Fibroblast of lung (primary cell): ENCODE measurements at places on chromosomes 6 and 20. TPM values are rescaled to one million over a fixed set of nuclear protein-coding genes. Genes with fewer than 3 reads are reported as not detected.
A peak's percentile ranks its signal among the peaks of the same experiment; 100 is the strongest.

- peak; percentile 46 for DNase-seq
Measured at GRCh38 chr6:5435449-5435848, 174.1 kb downstream of the FARS2 start.

GRCh38 chr6:143734641-143735063 is 56.9 kb downstream of the PHACTR2 start:
- no peak for DNase-seq

GRCh38 chr20:62511915-62512610 is 36.3 kb upstream of the GATA5 start:
- DNase-seq, result no peak

- peak; percentile 62 for DNase-seq
Measured at GRCh38 chr6:41306187-41306854, 19.8 kb upstream of the TREM1 start.

GRCh38 chr6:16543521-16543920 is 217.7 kb downstream of the ATXN1 start:
- DNase-seq, result no peak

GRCh38 chr20:45937765-45938164 is 3.3 kb downstream of the PCIF1 start:
- no peak for DNase-seq

- no peak for DNase-seq
Measured at GRCh38 chr20:35360033-35360432, 51.7 kb downstream of the UQCC1 start.

GRCh38 chr6:150661216-150662007 is 61.7 kb downstream of the PLEKHG1 start:
- no peak for DNase-seq

DNA sequence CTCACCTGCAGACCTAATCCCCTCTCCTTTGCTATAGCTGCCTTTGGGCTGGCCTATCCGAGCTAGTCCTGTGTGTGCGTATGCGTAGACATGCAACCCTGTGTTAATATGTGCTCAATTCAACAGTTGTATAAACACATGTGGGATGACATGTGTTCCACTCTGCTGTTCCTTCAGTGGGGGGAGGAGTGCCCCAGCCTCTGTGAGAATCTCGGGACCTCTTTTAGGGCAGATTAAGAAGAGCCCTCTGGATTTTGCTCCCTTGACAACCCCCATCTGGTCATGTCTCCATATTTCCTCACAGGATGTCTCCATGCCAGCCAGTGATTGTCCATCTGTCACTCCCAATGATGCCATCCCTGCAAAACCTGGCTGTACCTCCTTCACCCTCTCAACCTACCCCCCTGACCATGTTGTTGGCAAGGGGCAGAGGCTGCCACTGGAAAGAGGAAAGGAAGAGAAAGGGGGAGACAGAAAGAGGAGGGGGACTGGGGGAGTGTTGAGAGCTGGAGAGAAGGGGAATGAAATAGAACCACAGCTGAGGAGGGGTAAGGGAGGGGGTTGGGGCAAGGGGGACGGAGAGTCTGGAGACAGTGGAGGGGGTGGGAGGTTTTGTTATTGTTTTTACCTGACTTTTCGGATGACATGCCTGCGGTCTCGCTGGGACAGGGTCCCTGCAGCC is 417 bp downstream of the PRRT1 start:
- no peak for DNase-seq

DNA sequence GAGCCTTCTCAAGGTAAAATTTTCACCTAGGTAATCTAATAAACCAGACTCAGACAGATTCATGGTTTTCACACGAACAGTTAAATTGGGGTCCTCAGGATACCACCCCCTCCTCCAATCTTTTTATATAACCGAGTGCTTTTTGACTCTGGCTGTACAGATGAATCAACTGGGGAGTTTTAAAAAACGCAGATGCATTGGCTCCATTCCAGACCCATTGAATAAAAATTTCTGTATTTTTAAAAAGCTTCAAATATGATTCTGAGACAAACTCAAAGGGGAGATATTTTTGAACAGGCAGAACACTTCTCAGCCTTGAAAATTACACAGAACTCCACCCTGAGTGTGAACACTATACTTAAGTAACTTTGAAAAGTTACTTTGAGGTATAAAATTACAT is 7.2 kb downstream of the UTRN start:
- no peak for DNase-seq

DNA sequence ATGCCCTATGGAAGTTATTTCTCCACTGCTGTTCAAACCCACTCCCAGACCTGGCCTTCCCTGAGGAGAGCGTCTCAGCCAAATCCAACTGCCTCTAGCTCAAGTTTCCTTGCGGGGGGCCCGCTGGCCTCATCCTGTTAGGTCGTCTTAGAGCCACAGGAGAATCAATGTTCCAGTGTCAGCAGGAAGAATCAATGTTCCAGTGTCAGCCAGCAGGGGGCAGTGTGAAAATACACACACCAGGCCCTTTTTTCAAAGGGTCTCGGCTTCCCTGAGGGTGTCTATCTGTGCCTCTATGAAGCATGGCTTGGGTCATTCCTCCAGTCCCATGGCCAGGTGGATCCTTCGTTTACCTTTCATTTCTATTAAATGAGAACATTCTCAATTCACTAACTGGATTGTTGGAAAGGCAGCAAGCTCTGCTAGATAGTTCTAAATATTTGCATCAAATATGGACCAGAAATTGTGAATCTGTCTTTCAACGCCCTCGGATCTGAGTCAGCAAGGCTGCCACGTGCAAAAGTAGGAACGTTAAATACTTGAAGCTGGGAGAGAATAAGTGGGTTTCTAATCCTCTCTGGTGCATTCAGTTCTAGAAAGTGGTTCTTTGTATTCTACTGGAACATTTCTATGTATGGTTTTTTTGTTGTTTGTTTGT is 19.2 kb downstream of the PRND start:
- DNase-seq, result peak; percentile 20

DNA sequence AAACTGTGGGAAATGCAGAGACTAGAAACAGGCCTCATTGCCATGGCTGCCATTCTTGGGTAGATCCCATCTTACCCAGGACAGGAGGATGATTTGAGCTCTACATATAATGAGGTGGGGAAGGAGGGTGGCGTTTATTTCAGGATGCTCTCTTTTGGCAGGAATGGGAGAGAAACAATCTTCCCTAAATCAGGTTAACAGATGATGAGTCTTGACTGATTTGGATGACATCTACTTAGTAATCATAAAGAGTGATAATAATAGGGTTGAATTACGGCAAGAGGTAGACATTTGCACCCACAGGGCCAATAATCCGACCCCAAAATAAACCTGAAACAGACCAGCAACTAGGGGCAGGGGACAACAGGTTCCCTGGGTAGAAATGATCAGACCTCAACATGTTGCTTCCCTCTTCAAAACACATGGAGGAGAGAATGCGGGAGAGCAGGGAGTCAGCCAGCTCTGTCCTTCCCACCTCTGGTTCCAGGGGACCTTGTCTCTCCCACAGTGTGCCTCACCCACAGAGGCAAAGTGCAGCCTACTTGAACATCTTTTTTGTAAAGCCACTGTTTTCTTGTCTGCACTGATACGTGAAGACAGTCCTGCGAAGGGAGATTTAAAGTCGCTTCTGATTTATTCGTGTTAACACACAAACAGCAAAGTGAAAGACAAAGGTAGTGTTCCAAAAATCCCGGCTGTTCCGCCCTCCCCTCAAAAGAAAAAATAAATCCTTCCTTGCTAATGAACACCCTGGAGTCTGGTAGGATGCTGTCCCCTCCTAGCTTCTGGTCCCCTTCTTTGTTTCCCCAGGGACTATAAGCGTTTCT is 3.9 kb downstream of the FOXQ1 start:
- DNase-seq, result no peak

DNA sequence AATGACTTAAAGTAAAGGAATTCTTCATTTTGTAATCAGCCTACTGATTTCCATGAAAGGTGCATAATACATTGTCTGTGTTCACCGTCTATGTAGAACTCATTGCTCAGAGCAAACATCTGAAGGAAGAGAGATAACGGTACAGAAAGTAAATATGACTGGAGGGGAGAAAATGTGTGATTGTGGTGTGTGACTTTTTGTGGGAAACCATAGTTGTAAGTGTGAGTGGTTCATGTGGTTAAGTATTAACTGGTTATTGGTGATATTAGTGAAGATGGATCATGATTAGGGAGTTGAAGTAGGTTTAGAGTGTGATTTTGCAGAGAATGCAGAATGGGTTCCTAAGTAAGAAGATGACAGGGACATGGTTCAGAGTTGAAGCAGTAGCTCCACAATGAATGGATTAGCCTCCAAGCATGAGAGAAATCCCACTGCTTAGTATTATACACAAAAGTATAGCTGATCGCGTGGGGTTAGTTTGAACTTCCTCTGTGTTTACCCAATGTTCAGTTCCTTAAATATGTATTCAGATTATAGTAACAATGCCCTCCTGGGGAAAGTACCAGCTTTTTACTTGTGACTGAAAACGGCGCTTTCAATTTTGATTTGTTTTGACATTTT is 368.9 kb downstream of the UTRN start:
- no peak for DNase-seq

DNA sequence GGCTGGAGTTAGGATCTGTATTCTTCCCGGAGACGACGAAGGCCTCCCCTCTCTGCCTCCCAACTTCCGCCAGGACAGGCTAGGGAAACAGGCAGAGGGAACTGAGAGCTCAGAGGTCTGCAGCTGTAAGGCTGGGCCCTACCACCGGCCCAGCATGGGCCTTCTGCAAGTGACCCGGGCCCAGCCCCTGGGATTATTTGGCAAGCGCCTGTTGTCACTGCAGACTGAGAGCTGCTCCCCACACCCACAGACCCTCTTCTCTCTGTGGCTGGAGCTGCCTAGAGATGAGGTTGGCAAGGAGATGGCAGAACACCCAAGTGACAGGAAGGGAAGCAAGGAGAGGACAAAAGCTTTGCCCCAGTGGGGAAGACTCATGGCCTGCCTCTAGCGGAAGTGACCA is 212.6 kb downstream of the ZDHHC14 start:
- no peak for DNase-seq

DNA sequence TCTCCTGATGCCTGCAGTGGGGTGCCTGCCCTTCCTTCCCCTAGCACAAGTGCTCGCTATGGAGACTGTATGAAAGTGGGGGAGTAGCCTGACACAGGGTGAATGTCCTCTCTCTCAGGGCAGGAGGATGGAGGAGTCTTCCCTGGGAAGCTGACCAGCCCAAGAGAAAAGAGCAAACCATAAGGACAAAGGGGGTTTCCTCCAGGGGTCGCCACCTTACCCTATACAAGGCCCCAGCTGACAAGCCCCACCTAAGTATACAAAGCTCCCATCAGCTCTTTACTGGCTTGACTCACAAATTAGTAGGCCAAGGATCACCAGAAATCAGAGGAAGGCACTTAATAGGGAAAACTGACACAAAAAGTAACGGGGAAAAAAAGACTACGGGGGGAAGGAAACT is 54.1 kb downstream of the PLAGL1 start:
- DNase-seq, result no peak

GRCh38 chr6:132513831-132514545 is 1.1 kb upstream of the STX7 start:
- peak; percentile 10 for DNase-seq

GRCh38 chr6:2639896-2640295 is 110.8 kb downstream of the MYLK4 start:
- DNase-seq, result no peak

DNA sequence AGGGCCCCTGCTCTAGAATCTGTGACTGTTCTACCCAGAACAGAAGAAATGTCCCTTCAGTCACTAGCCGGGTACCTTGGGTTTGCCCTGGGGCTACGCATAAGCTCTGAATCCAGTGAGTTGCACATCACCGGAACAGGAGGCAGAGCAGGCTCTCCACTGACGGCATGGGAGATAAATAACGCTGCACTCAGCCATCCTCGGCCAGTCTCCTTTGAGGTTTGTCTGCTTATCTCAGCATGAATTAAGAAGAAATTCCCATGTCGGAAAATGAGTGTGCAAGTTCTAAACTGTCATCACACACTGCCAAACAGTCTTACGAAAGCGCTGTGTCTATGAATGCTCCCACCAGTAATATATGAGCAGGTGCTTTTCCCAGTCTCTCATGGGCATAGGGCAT is 90.8 kb downstream of the FAM50B start:
- peak; percentile 70 for DNase-seq

- no peak for DNase-seq
Measured at GRCh38 chr20:2559651-2560050, 23.3 kb downstream of the TMC2 start.

- peak; percentile 80 for DNase-seq
Measured at GRCh38 chr6:28981431-28981832, 23.7 kb downstream of the ZNF311 start.

DNA sequence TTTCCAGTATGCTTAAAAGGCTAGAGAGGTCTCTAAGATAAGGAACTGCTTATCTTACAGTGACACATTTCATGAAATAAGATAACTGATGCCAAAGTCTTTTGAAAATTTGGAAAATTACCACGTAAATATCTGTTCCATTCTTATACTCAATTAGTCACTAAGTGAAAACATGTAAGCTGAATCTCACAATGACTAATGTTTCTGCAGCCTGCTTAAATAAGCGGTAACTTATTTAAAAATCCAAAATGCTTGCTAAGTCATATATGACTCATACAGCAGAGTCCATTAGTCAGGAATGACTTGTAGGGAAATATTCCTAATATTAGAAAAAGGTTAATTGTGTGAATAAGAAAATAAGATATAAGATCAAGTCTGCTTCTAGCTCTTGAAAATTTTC is 27.8 kb upstream of the LGSN start:
- DNase-seq, result peak; percentile 87

DNA sequence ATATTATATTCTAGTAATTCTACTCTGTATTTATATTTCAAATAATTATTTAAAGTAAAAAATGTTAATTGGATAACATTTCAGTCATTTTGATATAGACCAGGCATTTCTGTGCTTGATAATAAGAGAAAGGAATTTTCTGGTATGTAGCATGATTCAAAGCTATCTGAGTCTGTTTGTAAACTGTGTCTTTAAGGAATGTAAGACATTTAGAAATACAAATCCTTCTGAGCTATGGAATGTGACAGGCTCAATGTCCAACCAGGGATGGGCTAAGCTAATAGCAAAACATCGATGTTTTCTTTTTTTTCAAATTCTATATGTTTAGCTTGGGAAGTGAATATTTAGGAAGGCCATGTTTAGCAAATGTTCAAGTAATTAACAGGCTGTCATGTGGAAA is 41.5 kb upstream of the FAM83B start:
- peak; percentile 45 for DNase-seq

PI16 gene
- total RNA-seq, result 0.26 TPM in 1 of 2 replicates, not detected in the other

TRIM10 gene
- total RNA-seq, result not detected in 2 replicates

DPPA5 gene
- total RNA-seq, result not detected in 2 replicates

TRIM40 gene
- total RNA-seq, result not detected in 2 replicates

DCDC2 gene
- under 0.01 TPM in 1 of 2 replicates, not detected in the other for total RNA-seq

BANF2 gene
- not detected in 2 replicates for total RNA-seq

TMEM239 gene
- under 0.01 TPM in 1 of 2 replicates, not detected in the other for total RNA-seq

GPSM3 gene
- total RNA-seq, result 1.3 and 2.3 TPM in 2 replicates

PSORS1C1 gene
- 0.66 and 1.8 TPM in 2 replicates for total RNA-seq

TAGAP gene
- total RNA-seq, result under 0.01 TPM in 1 of 2 replicates, not detected in the other

MYL9 gene
- total RNA-seq, result 9.2 and 25.4 TPM in 2 replicates

SASH1 gene
- total RNA-seq, result 21.3 and 38.6 TPM in 2 replicates

HAO1 gene
- not detected in 2 replicates for total RNA-seq

ANGPT4 gene
- under 0.01 TPM in 2 replicates for total RNA-seq

SLC22A16 gene
- total RNA-seq, result under 0.01 TPM in 1 of 2 replicates, not detected in the other

KIF6 gene
- total RNA-seq, result 0.77 and 0.83 TPM in 2 replicates
